ENCODE measurements at places on chromosomes 16 and 17.

DNA sequence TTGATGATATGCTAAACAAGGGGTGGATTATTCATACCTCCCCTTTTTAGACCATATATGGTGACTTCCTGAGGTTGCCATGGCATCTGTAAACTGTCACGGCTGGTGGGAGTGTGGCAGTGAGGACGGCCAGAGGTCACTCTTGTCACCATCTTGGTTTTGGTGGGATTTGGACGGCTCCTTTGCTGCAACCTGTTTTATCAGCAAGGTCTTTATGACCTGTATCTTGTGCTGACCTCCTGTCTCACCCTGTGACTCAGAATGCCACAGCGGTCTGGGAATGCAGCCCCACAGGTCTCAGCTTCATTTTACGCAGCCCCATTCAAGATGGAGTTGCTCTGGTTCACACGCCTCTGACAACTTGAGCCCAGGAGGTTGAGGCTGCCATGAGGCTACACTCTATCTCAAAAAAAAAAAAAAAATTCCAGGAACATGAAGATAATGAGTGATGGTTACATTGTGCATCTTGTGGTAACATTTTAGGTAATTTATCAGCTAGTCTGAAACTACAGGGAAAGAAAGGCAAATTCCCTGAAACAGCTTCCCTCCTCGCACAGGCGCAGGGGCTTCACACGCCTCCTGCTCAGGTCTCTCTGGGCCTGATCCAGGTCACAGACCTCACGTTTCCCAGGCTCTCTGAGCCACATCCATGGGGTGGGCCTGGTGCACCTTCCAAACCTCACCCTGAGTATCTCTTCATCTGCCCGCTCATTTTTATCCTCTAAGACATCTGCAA is 15.3 kb upstream of the UBE2I start:
- no peak for DNase-seq

- DNase-seq, result no peak
These were observed 87.5 kb upstream of the CLEC18A start for GRCh38 chr16:69863401-69864281.

GRCh38 chr16:67301080-67301782 is 21.9 kb downstream of the PLEKHG4 start:
- DNase-seq, result no peak

DNA sequence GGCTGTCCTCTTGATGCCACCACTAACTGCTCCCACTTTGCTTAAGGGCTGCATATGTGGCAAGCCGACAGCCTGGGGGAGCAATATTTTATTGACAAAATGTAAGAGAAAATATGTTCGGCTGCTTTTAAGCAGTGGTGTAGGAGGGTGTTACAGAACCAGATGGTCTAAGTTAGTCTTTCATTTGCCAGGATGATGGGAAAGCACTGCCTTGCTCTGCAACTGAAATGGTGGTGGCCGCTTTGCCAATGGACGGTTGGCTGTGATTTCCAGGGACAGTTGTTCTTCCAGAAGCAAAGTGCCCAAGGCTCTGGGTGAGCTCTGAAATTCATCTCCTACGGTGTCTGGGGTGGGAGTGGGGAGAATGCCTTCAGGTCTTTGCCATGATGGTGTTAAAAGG is 469.3 kb downstream of the TOX3 start:
- DNase-seq, result no peak

- DNase-seq, result no peak
These were observed at the start of gene NPB for GRCh38 chr17:81902023-81902652. NPB (plus strand) TSS chr17:81902238; CDS start chr17:81902278, 40 bp downstream.

- no peak for DNase-seq
These were observed 88.6 kb upstream of the BRD7 start for GRCh38 chr16:50457423-50457822.

DNA sequence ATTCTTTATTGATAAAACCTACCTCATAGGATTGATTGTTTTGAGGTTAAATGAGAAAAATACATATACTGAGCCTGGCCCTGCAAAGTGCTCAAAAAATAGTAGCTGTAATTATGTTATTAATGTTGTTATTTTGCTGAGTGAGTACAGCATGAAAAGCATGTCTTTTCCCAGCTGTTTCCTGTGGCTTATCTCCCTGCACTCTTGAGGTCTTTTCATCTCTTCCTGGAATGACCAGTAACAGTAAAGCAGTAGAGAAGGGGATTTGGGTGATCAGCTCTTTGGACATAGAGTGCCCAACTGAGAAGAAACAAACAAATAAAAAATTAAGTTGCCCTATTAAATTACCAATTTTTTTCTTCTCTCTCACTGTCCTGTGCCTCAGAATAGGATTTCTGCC is 53.7 kb downstream of the NFAT5 start:
- no peak for DNase-seq

DNA sequence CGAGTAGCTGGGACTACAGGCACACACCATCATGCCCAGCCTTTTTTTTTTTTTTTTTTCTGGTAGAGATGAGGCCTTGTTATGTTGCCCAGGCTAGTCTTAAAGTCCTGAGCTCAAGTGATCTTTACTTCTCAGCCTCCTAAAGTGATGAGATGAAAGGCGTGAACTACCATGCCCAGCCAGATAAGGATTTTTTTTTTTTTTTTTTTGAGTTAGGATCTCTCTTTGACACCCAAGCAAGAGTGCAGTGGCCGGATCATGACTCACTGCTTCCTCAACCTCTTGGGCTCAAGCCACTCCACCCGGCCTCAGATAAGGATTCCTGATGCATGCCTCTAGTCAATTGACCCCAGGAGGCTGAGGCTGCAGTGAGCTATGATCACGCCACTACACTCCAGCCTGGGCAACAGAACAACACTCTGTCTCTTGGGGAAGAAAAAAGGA is 11.2 kb upstream of the PLEKHG4 start:
- no peak for DNase-seq

DNA sequence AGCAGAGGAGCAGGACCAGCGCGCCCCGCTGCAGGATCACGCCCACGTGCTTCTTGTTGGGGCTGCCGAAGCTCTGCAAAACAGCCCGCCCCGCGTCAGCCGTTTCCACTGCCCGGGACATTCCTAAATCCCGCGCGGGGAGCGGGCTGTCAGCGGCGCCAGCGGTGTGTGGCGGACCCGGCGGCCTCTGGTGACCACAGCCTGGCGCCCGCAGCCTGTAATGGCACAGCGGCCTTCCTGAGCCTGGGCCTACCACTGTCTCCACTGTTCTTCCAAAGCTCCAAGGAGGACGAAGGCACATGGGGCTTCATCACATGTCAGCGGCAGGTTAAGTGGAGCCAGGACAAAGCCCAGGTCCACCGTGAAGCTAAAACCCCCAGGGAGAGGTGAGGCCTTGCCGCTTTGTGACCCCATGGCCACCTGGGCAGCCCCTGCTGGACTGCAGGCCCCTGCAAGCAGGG is 2.5 kb downstream of the SLC47A2 start:
- no peak for DNase-seq

Data from stimulated activated CD4-positive, alpha-beta T cell treated with anti-CD3 and anti-CD28 coated beads, Interleukin-12 subunit alpha, Interleukin-12 subunit beta, amount 100 ng/mL, for 24 hours (primary cell).